ENCODE measurements at places on chromosomes 4 and X. TPM values are rescaled to one million over a fixed set of nuclear protein-coding genes. Genes with fewer than 3 reads are reported as not detected.

The ADH7 gene
- not detected for total RNA-seq

The P2RY4 gene
- total RNA-seq: 0.39 TPM

The ZNF157 gene
- total RNA-seq: 0.96 TPM

The POU3F4 gene
- not detected for total RNA-seq

The BBS7 gene
- total RNA-seq: 6.8 TPM

The PNMA5 gene
- total RNA-seq: not detected

The MAP7D2 gene
- total RNA-seq: not detected

The ZCCHC12 gene
- total RNA-seq: not detected

DNA sequence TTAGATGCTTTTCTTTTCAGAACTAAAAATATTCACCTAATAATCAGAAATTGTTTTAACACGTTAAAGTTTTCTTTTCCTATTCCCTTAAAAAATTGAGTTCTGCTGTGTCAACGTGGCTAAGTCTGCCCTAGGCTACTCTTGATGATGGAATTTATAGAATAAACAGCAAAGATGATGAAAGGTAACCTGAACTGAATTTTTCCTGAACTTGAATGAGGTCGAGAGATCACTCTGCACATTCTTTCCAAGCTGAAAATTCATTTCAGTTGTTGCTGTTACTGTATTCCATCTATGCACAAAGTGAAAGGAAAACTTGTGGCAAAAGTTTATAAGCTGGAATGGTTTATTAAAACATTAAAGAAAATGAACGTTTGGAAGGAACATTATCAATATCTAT, 245.9 kb upstream of the GIMD1 start:
- no peak overlapping the region for H3K4me3 ChIP-seq
- H3K4me1 ChIP-seq: no peaks in the 10 kb centered on the region
- no peak for DNase-seq
- no peak overlapping the region for H3K27ac ChIP-seq

GRCh38 chrX:2632533-2633504, 58.3 kb upstream of the CD99 start:
- H3K4me1 ChIP-seq: peaks cover 16% of the 10 kb centered on the region
- no peak for DNase-seq
- H3K27me3 ChIP-seq: no peaks in the 10 kb centered on the region

DNA sequence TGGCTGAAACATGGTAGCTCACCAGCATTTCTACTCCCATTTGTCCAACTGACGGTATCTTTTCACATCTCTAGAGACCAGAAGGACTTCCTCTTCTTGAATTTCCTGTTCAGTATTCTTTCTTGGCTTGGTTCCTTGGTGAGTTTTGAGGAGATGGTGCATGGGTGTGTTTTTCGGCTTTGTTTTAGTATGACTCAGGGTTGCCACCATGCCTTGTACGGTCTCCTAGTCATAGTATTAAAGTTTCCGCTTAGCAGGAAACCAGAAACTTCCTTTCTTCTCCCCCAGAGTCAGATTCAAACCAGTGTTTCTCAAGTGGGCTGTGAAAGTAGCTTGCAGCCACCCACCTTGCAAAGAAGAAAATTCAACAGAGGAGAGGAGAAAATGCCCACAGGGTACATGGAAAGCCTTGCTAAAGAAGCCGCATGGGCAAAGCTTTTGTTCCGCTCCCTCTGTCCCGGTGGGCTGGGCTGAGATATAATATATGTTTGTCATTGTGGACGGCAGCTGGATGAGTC, 5.7 kb downstream of the CD99 start:
- no peaks in the 10 kb centered on the region for H3K36me3 ChIP-seq
- peak overlapping the region; percentile 18 for H3K27ac ChIP-seq
- no peaks in the 10 kb centered on the region for H3K27me3 ChIP-seq
- no peak for DNase-seq
- H3K4me1 ChIP-seq: peaks cover 60% of the 10 kb centered on the region
- H3K4me3 ChIP-seq: peak overlapping the region; percentile 45

DNA sequence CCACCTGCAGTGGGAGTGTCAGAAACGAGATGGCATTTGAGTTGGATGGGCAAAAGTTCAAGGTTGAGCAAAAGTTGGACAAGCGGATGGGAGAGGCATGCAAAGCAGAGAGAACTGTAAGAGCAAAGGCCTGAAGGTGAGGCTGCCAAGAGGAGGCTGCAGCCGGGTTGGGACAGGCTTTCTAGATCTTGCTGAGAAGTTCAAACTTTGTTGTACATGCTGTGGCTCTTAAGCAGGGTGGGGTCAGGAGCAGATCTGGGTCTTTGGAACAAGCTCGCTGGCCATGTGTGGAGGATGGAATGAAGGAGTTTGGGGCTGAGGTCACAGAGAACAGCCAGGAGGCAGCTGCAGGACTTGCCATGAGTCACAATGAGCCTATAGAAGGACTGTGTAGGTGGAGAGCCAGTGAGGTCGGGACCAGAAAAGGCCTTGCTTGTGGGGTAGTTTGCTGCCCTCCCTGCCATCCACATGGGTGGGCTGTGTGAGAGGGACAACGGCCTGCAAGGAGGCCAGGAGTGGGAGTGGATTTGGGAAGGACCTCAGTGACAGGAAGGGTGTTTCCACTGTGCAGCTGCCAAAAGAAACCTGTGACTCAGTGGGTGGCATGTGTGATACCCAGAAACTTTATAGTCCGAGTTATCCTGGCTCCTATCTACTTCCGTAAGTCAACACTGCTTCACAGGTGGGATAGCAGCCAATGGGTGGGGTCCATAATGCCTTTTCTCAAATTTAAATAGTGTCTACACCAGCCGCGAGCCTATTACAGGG, 210.4 kb downstream of the MID1IP1 start:
- no peak overlapping the region for H3K27ac ChIP-seq
- H3K4me1 ChIP-seq: no peaks in the 10 kb centered on the region
- no peaks in the 10 kb centered on the region for H3K36me3 ChIP-seq
- H3K27me3 ChIP-seq: no peaks in the 10 kb centered on the region
- no peak overlapping the region for H3K4me3 ChIP-seq

GRCh38 chrX:20066968-20067708, 49.6 kb downstream of the MAP7D2 start:
- no peaks in the 10 kb centered on the region for H3K36me3 ChIP-seq
- H3K4me3 ChIP-seq: no peak overlapping the region
- no peaks in the 10 kb centered on the region for H3K27me3 ChIP-seq
- H3K4me1 ChIP-seq: no peaks in the 10 kb centered on the region
- peak; percentile 27 for DNase-seq

DNA sequence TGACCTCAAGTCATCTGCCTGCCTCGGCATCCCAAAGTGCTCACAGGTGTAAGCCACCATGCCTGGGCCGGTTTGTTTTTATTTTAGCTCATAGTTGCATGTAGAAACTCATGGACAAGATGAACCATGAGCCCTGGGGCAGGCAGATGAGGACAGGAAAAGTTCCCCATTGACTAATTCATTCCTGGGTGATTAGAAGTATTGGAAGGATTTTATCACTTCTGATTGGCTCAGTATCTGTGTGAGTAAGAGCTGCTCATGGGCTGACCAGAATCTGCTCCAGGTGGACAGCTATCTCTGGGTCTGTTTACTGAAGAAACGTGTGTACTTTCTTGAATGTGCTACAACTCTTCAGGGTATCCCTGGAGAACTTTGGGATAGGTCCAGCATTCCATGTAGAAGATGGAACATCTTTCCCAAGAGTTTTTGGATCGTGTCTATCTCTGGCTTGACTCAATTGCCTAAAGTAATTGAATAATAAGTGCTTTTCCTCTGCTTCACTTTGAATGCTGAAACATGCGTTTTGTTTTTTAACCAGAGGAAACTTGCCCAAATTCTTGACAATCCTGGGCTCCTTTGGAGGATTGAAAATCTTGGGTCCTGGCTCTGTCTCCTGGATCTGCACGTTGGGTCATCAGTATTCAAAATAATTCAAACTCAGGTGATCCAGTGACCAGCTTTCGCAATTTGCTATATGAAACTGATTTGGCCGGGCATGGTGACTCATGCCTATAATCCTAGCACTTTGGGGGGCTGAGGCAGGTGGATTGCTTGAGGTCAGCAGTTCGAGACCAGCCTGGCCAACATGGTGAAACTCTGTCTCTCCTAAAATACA, 88.6 kb upstream of the DHRSX start:
- no peak overlapping the region for H3K27ac ChIP-seq
- no peak for DNase-seq
- H3K36me3 ChIP-seq: no peaks in the 10 kb centered on the region
- no peaks in the 10 kb centered on the region for H3K4me1 ChIP-seq

DNA sequence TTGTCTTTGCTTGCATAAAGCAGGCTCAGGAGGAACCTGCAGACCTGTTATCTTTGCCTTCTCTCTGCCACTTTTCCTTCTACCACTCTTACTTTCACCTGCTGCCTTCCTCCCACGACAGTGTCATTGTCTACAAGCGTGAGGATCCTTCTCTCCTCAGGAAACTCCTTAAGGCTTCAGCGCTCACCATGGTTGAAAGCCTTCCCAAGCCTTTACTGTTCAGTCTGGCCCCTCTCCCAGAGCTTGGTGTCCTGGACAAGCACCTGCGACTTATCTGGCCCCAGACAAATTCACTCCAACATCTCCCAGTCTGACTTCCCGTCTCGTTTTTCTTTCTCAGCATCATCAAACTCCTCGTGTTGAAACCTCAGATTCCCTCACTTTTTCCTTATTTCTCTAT, 31.0 kb downstream of the CC2D2A start:
- H3K4me1 ChIP-seq: no peaks in the 10 kb centered on the region
- H3K27me3 ChIP-seq: no peaks in the 10 kb centered on the region
- DNase-seq: no peak
- no peaks in the 10 kb centered on the region for H3K36me3 ChIP-seq

DNA sequence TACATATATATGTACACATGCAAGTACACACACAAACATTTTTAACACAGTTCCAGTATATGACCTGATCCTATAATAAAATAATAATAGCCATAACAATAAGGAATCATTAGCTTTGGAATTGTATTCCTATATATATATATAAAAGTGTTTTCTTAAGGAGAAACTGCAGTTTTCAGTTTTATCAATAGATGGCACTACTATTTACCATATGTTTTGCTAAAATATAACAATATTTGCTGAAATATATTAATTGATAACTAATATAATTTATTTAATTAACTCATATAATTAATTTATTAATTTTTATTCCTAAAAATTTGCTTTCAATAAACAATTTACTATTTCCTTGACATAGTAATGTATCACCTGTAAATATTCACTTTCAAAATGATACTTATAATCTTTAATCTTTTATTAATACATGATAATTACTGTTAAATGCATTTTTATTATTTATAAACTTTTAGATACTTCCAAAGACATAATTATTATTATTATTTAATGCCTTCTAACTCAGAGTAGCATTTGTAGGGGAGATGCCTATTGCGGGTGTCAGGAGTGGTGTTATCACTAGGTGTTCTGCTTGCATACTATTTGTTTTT, 599.5 kb downstream of the FSTL5 start:
- DNase-seq: no peak
- no peaks in the 10 kb centered on the region for H3K27me3 ChIP-seq
- no peak overlapping the region for H3K4me3 ChIP-seq
- no peak overlapping the region for H3K27ac ChIP-seq
- H3K4me1 ChIP-seq: no peaks in the 10 kb centered on the region

DNA sequence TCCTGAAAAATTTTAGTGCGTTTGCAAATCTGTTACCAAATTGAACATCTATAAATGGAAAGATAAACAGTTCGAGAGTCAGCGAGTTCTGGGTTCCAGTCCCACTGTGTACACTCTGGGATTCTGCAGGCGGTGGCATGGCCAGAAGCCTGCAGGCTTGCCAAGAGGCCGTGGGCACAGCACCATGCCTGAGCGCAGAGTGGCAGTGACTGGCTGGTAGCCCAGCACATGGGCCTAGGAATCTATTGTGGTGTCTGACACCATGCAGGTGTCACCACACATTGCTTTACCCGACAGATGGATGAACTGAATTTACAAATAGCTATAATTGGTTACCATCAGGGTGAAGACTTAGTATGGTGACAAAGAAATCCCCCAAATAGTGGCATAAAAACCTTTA, 71.7 kb upstream of the TLR3 start:
- H3K27me3 ChIP-seq: no peaks in the 10 kb centered on the region
- no peaks in the 10 kb centered on the region for H3K36me3 ChIP-seq
- H3K4me3 ChIP-seq: no peak overlapping the region
- no peaks in the 10 kb centered on the region for H3K4me1 ChIP-seq
- H3K27ac ChIP-seq: no peak overlapping the region
- no peak for DNase-seq

DNA sequence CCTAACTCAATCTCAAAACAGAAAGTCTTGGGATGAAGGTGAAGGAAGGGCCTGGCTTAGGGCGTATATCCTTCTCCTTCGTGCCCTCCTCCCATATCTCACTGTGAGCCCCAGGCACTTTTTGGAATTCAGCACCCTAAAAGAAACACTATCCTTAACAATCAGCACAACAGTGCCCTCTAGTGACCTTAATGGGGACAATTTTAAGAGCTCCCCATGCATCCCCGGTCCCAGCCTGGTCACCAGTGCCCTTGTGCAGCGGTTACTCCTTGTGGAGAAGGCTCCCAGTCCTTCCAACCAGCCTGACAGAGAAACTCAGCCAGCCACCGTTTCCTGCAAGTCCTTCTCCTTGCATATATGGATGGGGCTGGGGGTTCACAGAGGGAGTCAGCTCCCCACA, 4.2 kb downstream of the PAK3 start:
- no peak for DNase-seq
- no peaks in the 10 kb centered on the region for H3K36me3 ChIP-seq
- no peaks in the 10 kb centered on the region for H3K4me1 ChIP-seq

GRCh38 chr4:41927796-41928499, 7.3 kb upstream of the TMEM33 start:
- no peaks in the 10 kb centered on the region for H3K4me1 ChIP-seq
- no peak for DNase-seq
- no peaks in the 10 kb centered on the region for H3K36me3 ChIP-seq
- H3K27me3 ChIP-seq: no peaks in the 10 kb centered on the region

GRCh38 chr4:46432923-46433322, 43.0 kb upstream of the GABRA2 start:
- no peak for DNase-seq
- no peaks in the 10 kb centered on the region for H3K4me1 ChIP-seq
- no peak overlapping the region for H3K4me3 ChIP-seq
- H3K27ac ChIP-seq: no peak overlapping the region
- no peaks in the 10 kb centered on the region for H3K27me3 ChIP-seq

DNA sequence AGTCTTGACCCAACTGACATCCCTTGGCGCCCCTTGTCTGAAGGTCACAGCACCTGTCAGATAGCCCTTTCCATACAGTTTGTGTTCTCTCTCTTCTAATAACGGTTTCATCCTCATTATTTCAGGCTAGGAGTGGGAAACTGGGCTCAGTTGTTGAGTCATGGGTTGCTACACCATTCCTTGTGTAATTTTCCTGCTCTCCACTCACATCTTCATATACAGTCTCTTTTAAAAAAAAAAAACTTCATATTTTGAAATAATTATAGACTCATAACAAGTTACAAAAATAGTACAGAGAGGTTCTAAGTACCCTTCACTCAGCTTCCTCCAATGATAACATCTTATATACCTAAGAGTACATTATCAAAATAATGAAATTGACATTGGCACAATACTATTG, 60.2 kb upstream of the GRPR start:
- no peak for DNase-seq
- no peak overlapping the region for H3K4me3 ChIP-seq
- H3K27ac ChIP-seq: no peak overlapping the region
- H3K4me1 ChIP-seq: no peaks in the 10 kb centered on the region

- H3K36me3 ChIP-seq: no peaks in the 10 kb centered on the region
- H3K27me3 ChIP-seq: no peaks in the 10 kb centered on the region
- no peak overlapping the region for H3K4me3 ChIP-seq
- no peaks in the 10 kb centered on the region for H3K4me1 ChIP-seq
- no peak overlapping the region for H3K27ac ChIP-seq
Observed at GRCh38 chr4:111535792-111536191, 609.5 kb upstream of the FAM241A start.

- no peaks in the 10 kb centered on the region for H3K4me1 ChIP-seq
- no peaks in the 10 kb centered on the region for H3K27me3 ChIP-seq
- no peaks in the 10 kb centered on the region for H3K36me3 ChIP-seq
Observed at GRCh38 chrX:13452283-13452682, 117.1 kb upstream of the EGFL6 start.

GRCh38 chr4:135365065-135365464, 1163.5 kb upstream of the PABPC4L start:
- H3K4me1 ChIP-seq: no peaks in the 10 kb centered on the region
- H3K27me3 ChIP-seq: no peaks in the 10 kb centered on the region
- DNase-seq: no peak

All from naive thymus-derived CD4-positive, alpha-beta T cell (primary cell).